ENCODE measurements at places on chromosomes 4 and X.

DNA sequence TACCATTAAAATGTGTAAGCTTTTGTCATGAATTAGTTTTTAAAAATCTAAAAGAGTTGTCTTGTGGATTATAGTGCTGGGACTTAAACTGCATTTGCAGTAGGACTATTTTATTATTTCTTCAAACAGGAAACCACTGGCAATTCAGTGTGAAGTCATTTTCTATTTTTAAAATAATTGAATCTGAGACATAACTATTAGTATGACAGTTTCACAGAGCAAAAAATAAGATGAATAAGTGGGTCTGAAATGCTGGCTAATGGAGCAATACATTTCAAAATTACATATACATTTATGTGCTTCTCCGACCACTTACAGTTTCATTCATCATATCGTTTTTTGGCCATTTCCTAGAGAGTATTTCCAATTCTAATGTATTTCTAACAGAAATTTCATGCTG is 75.3 kb upstream of the RAPGEF2 start:
- no peak for DNase-seq

GRCh38 chr4:17807446-17807845 is 3.1 kb downstream of the DCAF16 start:
- DNase-seq = no peak

DNA sequence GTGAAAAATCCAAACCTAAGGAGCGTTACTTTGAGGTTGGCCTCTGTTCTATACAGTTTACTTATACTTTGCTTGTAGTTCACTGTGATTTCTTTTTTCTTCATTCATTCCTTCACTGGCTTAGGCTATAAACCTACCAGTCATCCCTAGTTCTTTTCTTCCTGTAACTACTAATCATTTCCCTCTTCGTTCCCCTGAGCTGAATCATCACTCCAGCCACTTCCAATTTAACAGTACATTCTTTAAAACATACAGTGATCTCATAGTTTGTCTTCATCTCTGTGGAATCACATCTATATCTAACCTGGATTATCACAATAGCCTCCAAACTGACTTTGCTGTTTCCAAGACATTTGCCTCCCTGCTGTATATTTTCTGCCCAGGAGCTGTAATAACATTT is 25.2 kb upstream of the NPFFR2 start:
- DNase-seq = no peak

DNA sequence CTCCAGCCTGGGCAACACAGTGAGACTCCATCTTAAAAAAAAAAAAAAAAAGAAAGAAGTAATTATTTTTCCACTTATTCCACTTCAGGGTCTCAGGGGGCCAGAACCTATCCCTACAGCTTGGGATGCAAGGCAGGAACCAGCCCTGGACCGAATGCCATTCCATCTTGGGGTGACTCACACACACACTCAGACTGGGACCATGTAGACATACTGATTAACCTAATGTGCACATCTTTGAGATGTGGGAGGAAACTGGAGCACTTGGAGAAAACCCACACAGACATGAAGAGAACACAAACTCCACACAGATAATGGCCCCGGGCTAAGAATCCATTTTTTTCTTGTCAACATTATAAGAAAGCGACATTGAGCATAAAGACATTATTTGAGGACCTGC is 132.5 kb downstream of the PTTG2 start:
- no peak for DNase-seq

DNA sequence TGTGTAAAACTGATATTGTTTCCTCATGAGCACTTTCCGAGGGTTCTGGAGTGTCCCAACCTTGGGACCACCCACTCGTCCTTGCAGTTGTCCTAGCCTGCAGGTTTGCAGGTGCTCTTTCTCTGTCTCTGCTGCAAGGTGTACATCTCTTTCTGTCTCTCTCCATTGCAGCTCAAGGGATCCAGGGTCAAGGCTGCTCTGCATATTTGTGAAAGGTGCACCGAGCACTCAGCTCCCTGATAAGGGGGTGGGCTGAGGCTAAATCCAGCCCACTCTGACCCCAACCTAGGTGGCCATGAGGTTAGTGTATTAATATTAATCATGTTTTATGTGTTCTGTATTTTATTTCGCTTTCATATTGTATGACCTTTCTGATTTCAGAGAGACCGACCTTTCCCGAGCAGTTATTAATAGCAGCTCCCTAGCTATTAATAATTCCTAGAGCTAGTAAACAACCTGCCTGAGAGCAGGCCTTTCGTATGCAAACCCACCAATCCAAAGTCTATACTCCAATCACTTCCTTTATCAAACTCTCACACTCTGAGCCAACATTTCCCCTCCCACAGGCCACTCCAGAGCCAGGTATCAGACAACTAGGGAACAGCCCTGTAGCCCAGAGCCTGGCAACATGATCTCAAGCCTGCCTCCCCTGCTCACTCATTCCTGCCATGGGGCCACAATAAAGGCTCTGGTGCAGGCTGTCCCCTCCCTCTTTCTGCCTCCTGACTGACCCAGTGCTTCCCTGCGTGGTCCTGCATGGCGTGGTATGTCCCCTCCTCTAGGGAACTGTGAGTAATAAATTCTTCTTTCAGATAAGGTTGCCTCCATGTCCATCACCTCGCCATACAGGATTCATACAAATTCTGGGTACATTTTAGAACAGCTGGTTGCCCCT is 73.9 kb downstream of the SLC2A9 start:
- DNase-seq = no peak

DNA sequence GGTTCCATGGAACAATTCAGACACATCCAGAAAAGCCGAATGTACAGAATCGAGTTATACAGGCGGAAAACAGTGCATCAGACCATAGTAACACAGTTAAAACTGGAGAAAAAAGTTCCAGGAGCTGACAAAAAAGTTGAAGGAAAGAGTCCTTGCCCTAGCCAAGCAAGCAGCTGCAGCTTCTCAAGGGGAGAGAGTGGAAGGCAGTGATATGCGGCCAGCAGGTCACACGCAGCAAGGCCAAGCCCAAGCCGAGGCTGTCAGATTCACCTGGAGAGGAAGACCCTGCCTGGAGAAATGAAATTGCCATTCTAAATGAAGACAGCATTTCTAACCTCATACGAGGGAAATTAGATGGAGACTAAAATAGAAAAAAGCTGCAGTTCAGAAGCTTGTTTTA is 55.8 kb downstream of the RGS12 start:
- no peak for DNase-seq

DNA sequence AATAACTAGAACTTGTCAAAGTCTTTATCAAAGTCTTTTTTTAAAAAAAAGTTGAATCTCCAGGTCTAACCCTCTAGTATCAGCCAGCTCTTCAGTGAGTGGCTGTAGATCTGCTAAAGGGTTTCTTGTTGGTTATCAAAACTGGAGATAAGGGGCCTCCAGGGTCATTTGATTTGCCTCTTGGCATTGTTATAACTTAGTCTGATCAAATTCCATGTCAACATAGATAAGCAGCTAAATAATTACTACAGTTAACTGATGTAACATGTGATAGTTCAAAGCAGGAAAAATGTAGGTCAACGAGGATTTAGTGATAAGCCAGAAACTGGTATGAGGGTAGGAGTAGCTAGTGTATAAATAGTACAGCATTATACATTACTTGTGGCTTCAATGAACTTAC is 465.1 kb downstream of the PDHA2 start:
- no peak for DNase-seq

DNA sequence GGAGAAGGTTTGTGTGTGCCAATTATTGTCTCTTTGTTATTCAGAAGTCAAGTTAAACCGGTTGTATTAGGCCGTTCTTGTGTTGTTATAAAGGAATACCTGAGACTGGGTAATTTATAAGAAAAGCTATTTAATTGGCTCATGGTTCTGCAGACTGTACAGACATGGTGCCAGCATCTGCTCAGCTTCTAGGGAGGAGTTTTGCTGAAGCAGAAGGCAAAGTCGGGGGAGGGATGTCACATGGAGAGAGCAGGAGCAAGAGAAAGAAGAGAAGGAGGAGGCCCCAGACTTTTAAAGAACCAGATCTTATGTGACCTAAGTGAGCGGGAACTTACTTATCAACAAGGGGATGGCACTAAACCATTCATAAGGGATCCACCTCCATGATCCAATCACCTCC is 349.3 kb upstream of the PCDH18 start:
- DNase-seq = no peak
